ENCODE measurements at places on chromosomes 7 and 10.

- DNase-seq: no peak
These were observed 377.2 kb upstream of the VWC2 start for GRCh38 chr7:49396229-49396628.

DNA sequence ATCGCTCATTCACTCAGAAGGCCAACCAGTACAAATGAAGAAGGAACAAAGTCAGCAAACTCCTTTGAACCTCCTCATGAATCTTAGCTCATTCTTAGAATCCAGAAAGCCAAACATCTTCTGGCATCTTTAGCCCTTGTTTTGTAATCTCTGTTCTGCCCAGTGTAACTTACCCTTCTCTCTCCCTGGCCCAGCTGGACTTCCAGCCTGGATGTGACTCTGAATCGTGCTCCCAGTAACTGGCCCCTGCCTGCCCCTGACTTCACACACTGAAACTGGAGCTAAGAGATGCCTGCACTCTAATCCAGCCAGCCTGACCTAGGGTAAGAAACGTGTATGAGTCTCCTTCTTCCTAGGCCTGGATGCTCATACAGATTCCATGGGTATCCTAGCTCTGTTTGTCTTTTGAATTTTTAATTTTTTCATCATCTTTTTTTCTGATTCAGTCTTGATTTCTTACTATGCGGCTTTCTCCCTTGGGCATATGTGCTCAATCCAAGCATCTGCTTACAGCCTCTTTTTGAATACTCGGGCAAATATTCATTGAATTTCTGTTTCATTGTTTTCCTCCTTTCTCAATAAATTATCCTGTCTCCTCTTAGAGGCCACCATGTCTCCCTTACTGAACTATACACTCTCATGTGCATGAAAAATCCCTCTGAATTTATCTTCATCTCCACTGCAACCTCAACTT is 845.6 kb upstream of the AUTS2 start:
- DNase-seq: no peak

DNA sequence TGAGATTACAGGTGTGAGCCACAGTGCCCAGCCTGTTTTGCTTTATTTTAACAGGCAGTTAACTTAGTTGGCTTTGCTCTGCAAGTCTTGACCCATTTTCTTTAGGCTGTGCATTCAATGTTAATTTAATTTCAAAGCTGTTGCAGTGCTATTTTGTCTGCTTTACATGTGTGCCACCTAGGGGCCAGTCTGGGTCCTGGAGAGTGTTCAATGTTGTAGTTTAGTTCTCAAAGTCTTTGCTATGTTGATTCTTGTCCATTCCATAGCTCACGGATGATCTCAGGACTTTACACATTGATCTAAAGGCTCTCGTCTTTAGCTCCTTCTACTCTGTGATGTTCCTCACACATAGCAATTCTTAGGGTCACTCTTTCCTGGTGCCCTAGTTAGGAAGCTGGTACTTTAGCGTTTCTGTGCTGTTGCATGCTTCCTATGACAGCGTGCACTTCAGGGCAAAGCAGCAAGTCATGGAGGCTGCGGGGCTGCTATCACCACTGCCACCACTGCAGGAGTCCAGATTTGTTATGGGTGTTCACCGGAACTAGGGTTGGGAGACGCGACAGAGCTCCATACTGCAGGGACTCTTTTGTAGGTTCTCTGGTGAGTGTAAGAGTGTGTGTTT is 16.4 kb upstream of the ABCA13 start:
- DNase-seq: no peak

DNA sequence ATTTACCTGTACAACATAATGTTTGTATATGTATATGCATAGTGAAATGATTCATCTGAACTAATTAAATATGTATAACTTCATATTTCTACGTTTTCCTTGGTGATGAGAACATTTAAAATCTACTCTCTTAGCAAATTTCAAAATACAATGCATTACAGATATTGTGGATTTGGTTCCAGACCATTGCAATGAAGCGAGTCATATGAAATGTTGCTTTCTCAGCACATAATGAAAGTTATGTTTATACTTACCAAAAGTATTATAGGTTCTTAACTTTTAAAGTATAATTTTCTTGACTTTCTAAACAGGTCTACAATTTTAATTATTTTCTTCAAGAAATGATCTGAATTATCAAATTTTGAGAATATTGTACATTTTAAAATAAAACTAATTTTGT is 189.2 kb downstream of the CSTF2T start:
- DNase-seq: no peak

- DNase-seq: no peak
These were observed 46.4 kb downstream of the CSTF2T start for GRCh38 chr10:51653025-51653424.

Data from GM12864 (cell line).